Germinal center (tissue), 1 donor: ENCODE measurements at places on chromosomes 6 and 20.

DNA sequence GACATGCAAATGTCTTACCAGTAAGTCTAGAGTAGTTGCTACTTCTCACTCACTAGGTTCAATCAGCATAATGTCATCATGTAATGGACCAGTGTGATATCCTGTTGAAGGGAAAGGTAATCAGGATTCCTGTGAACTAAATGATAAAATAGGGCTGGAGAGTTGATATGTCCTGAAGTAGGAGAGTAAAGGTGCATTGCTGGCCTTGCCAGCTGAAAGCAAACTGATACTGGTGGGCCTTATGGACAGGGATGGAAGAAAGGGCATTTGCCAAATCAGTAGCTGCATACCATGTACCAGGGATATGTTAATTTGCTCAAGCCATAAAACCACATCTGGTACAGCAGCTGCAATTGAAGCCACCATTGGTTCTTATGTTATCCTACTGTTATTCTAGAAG, 37.5 kb upstream of the IYD start:
- DNase-seq, result no peak

DNA sequence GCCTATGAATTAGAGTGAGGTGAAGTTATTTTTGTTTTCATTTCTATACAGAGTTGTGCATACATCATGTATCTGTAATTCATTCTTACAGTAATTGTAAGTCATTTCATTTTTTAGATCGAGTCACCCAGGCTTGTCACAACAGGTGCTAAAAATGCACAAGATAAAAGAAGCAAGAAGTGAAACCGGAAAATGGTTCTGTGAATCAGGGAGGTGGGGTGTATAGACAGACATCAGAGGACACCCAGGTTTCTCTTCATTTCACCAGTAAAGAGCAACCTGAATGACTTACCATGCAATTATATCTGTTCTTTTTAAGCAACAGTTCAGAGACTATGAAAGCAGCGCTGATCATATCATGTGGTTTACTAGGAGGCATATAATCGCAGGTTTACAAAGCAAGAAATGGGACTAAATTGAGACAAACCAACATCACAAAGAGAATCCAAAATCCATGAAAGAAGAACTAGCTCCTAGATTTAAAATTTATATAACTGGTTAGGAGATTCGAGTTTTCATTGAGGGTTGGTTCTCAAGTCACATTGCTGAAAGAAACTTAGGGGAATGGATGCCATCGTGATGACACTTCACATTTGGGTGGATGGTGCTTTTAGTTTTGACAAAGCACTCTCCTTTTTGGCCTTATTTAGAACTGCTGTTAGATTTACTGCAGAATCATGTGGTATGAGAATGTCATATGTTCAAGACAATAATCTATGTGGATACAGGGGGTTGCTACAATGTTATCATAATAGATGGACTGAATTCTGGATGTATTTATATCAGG, 27.9 kb upstream of the TBC1D7 start:
- DNase-seq, result peak; percentile 84

- DNase-seq, result no peak
Observed at GRCh38 chr6:106460481-106460880, 100.0 kb downstream of the CRYBG1 start.

GRCh38 chr20:38551056-38551626, 29.9 kb upstream of the ADIG start:
- no peak for DNase-seq

- no peak for DNase-seq
Observed at GRCh38 chr20:53611449-53611894, 17.8 kb upstream of the ZNF217 start.

- DNase-seq, result peak; percentile 28
Observed at GRCh38 chr6:11585426-11586016, 48.0 kb downstream of the TMEM170B start.

- peak; percentile 69 for DNase-seq
Observed at GRCh38 chr20:46021361-46022359, 7.4 kb upstream of the SLC12A5 start.

GRCh38 chr6:25472306-25472705, 179.7 kb upstream of the SCGN start:
- peak; percentile 23 for DNase-seq

GRCh38 chr6:155994086-155994485, 538.4 kb upstream of the NOX3 start:
- no peak for DNase-seq

GRCh38 chr20:2624190-2624589, 28.2 kb upstream of the NOP56 start:
- no peak for DNase-seq

DNA sequence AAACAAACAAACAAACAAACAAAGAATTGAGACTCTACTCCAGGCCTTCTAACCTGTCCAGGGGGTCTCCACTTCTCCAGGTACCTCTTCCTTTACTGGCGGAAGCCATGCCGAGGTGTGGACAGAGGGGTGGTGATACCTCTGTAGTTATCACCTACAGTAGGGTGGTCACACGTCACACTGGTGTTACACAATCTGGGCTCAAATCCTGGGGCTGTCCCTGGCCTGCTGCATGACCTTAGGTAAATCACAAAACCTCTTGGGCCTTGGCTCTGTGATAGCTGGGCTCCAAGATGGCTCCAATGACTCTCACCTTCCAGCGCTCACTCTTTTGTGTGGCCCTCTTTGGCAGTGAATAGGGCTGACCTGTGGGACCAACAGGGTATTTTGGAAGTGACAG, 76.8 kb upstream of the ZNFX1 start:
- DNase-seq, result no peak

GRCh38 chr6:137332637-137333280, 113.6 kb upstream of the IFNGR1 start:
- no peak for DNase-seq

DNA sequence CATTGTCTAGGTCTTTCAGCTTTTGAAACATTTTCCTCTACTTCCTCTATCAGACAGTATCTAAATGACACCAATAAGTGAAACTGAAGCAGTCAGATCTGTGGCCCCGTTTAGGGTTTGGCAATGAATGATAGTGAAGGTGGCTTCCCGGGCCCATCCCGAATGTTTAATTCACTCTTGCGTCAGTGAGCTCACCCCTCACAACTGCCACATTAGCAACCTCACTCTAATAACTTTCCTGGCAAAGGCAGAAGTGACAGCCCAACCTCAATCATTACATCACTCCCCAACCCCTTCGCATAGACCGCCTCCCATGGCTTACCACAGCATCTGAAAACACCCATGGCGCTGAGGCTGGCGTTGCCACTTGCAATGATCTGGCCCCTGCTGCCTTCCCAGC, 92.4 kb upstream of the CD83 start:
- no peak for DNase-seq

DNA sequence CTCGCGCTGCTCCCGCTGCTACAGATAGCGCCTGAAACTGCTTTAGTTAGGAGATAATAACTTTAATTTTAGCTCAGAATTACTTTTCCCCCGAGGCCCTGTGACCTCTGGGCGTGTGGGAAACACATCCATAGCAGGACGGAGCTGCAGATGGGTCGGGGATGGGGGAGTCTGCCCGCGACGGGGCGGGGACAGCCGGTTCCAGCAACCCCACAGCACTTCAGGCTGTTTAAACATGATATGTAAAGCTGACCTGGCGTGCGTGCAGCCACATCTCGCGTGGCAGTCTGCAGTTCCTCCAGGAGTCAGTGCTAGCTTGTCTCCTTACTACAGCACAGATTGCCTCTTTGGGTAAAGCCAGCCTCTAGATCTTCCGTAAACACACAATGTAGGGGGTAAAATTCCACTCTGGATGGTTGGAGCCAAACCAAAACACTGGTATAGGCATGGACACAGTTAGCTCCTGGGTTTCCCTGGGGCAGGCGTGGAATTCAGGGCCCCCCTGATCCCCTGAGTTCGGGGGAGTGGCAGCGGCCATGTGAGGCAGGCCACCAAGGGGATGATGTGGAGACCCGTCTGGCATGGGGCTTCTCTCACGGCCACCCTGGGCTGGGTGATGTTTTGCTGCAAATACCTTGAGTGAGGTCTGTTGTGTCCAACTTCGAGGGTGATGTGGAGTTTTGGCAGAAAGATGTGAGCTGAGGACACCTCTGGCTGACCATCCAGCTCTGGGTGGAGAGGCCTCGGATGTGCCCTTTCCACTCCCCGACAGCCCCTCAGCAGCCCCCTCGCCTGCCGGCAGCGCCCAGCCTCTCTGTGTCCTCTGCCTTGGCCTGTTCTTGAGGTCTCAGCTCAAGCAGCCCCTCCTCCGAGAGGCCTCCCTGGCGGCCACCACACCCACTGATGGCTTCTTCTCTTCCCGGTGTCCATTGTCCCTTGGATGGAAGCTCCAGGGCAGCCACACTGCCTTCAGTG, 214.5 kb downstream of the TAF4 start:
- DNase-seq, result no peak

- no peak for DNase-seq
Observed at GRCh38 chr6:624979-625378, 31.9 kb downstream of the HUS1B start.

GRCh38 chr6:170439366-170440361, 113.4 kb downstream of the PSMB1 start:
- DNase-seq, result no peak

- no peak for DNase-seq
Observed at GRCh38 chr6:33108307-33108706, 32.5 kb downstream of the HLA-DPB1 start.

DNA sequence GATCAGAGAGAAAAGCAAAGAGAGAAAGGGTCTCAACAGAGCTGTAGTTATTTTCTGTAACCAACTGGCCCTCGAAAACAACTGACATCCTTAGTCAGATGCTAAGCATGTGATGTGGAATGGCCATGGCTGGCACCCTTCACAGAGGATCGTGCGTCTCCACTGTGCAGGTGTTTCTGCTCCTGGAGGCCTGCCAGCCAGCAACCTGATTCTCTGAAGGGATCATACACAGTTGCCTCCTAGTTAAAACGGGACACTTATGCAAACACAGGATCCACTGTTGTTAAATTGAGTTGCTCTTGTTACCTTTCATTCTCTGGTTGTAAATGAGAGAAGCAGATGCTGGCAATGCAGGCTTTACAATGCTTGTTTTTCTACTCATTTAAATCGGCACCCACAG, 148.5 kb downstream of the HDGFL1 start:
- no peak for DNase-seq

DNA sequence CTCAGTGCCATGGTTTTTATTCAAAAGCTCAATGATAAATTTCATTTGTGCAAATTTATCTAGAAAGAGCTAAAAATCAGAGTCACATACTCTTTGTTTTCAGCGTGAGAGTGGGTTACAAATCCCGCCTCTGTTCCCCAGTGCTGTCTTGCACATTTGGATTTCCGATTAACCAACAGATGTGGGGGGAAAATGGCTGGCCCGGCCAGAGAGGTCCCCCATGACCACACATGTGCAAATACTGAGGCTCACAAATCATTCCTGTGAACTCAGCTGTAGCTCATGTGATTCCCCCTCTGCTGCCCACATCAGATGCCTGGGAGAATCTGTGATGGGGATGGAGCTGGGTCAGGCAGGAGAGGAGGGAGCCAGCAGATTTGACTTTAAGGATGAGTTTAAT, 168.7 kb downstream of the PAX1 start:
- DNase-seq, result no peak

DNA sequence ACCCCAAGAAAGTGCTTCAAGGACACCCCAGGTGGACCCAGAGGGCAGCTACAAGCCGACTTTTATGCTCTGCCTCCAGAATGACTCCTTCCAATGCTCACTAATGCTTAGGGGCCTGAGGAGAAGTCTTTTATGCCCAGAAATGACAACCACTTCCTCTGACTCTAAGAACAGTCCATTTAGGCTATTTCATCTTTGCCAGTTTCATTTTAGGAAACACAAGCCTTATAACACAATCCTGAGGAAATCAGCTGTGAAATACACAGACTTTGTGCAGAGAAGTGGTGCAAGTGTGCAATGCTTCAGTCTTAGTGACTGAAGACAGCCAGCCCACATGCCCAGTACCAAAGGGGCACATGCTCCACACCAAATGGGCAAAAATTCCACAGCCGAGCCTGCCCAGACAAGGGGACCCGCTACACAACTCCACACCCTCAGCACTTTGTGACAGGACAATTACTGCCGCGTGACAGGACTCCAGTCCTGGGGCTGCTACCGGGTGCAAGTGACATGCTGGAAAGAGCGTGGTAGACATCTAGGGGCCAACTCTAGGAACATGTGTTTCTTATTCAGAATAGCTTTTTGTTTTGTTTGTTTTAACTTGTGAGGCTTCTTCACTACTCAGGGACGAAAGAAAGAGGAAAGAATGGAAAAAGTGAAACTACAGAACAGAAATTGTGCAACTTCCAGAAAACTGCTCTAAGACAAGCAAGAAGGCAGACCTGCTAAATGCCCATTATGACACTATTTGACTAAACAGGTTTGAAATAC, 28.2 kb upstream of the PLAGL1 start:
- no peak for DNase-seq

DNA sequence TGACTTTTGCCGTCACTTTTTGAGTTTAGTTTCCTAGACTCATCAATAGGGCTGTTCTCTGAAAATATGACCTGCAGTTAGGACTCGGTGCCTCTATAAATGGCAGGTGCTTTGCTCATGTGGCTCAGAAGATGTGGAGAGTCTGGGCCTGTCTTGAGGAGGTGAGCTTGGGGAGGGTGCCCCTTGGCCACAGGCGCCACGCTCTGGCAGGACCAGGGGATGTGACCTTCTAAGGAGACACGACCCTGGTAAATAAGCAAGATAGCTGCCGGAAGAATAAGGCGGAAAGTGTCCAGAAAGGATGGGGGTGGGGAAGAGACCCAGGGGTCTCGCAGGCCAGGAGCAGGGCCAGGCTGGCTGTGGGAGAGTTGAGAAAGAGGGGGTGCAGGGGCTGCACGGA, 46.6 kb downstream of the TMEM242 start:
- no peak for DNase-seq

GRCh38 chr20:20657092-20657491, 55.4 kb downstream of the RALGAPA2 start:
- no peak for DNase-seq
